ENCODE measurements at places on chromosomes 11 and 22.

DNA sequence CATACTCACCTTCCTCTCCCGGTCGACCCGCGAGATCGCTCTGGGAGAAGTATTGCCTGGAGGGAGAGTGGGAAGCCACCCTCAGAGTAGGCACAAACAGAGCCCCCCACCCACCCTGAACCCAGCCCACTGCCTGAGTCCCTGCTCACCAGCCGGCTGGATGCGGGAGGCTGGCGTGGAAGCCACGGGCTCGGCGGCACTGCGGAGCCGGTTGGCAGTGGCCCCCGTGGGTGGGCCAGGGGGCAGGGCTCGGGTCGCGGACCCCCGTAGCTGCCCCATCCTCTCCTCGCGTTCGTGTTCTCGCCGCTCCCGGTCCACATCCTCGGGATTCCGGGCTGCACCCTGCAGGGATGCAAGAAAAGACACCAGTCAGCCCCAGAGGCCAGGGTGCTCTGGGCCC is 21.4 kb upstream of the TMEM184B start:
- DNase-seq: no peak

GRCh38 chr11:83012168-83013067 is 59.3 kb downstream of the RAB30 start:
- no peak for DNase-seq

DNA sequence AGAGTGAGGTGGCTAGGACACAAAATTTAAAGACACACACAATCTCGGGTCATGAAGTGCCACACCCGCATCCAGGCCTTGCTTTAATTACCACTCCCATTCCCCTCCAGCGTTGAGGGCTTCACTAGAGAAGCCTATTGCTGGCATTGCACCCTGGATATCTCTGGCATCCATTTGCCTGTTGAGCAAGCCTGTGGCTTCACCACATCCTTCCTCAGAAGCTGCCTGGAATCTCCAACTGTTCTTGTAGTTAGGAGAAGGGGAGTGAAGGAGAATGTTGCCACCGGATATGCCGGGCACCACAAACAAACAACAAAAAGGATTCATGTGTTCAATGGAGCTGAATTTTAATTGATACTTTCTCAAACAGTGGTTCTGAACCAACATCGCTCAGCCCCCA is 34.4 kb upstream of the RCN1 start:
- DNase-seq: no peak

GRCh38 chr11:8577791-8578581 is 16.0 kb downstream of the STK33 start:
- DNase-seq: no peak

DNA sequence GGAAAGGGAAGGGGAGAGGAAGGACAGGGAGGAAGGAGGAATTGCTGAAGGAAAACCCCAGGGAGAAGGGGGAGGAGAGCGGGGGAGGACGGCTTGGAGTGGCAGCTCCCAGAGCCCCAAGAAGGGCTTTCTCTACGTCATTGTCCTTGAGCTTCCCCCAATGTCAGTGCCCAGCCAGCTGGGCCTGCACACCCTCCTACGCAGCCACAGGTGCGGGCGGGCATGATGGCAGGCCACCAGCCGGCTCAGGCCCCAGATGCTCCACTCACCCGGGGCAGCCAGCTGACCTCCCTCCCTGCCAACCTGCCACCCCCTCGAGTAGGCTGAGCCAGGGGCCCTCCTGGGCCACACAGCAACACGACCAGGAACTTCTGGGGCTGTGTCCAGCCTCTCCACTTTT is 11.2 kb downstream of the SYT7 start:
- no peak for DNase-seq

DNA sequence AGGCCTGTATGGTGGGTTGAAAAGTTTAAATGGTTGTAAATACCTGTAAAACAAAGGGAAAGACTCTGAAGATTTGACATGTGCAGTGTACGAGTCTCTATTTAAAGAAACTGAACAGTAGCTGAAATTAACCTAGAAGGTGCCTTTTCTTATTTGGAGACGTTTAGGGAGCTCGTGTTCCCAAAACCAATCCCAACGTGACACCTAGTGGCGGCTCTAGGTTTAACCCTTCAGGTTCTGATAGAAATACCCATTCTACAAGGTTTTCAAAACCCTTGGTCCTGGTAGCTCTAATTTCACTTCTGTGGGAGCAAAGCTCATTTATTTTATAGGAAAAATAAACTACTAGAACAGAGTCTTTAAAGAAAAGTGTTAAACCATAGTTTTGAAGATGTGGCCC is 258.3 kb downstream of the LRRC4C start:
- DNase-seq: no peak

DNA sequence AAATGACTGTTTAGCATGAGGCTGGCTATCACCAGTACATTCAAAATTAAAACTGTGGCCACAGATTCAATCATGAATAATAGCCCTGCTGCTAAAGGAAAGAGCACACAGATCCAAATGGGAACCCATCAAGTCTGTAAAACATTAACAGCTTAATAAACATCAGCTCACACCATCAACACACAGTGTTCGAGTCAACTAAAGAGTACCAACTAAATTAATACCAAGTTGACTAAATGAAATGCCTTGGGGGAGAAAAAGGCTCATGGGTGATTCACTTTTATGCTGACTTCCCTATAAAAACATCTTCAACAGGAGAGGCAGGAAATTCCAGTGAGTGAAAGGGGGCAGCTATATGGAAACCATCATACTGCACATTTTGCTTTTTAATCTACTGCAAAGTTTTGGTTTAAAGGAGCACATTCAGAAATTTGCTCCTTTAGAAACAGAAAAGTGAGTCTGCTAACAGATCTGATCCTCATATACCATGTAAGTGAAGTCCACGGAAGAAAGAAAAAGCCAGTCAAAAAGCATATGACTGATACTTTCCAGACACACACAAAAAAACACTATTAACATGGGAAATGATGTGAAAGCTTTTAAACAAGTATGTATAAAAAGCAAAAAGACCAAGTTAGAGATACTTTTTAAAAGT is 16.3 kb downstream of the LGR4 start:
- no peak for DNase-seq

- no peak for DNase-seq
These were observed 148.1 kb downstream of the FBXO7 start for GRCh38 chr22:32622744-32623110.

All from activated T-cell treated with anti-CD3 and anti-CD28 coated beads for 24 hours (primary cell).